ENCODE measurements at places on chromosomes 7 and 10.
A peak's percentile ranks its signal among the peaks of the same experiment; 100 is the strongest.

DNA sequence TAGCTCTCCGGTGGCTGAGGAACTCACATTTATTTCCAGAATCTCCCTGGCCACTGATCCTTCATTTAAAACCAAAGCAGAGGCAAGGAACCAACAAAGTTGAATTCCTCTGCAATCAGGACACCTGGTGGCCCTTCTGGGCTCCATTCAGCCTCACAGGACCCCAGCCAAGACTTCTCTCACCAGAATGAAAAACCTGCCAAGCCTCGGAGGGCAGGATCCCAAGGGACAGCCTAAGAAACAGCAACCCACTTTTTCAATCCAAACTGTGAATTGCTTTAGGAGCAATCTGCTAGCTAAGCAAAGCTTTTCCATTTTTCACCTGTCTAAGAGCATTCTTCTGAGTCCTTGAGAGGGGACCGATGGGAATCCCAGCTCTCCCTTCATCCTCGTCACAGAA is 34.6 kb downstream of the OAT start:
- DNase-seq, result no peak

- DNase-seq, result peak; percentile 86
Observed at GRCh38 chr7:832167-832967, at the start of gene SUN1. TSS of gene SUN1 (plus strand) at chr7:832476. CDS start at chr7:832525, 49 bp downstream.

DNA sequence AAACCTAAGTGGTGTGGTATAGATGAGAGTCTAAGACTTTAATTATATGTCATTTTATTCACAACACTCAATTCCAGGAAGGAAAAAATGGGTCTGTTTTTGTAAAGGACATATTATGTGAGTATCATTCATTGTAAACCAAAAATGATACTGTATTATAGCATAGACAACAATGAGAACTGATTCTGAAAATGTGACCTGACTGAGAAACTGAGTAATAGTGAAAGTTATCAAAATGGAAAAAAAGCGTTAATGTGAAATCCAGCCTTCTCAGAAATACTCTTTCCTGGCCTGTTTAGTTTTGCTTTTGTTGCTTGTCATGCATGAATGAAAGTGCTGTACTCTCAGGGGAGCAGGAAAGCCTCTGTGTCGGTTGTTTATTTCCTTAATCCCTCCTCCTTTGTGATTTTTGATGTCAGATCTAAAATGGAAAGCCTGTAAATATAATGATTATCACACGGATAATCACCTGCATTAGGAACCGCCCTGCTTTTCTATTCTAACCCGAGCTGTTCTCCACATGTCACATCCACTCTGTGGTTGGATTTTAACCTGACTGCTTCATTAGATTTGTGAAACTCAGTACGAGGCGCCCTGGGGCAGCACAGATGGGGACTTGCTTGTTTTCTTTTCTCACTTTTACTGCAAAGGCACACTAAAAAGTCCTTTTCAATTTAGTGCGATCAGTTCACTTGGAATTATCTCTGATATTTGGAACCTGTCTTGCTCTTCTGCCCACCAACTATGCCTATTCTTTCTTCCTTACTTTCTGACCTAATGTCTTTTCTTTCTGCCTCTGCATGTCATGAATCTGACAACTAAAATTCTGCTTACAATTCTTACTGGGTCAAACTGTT is 240.9 kb upstream of the KAT6B start:
- DNase-seq, result peak; percentile 21

- DNase-seq, result peak; percentile 17
Observed at GRCh38 chr10:121598263-121599249, at the start of gene FGFR2. TSS of gene FGFR2 (minus strand) at chr10:121598444. CDS start at chr10:121593817, 4,627 bp downstream.

DNA sequence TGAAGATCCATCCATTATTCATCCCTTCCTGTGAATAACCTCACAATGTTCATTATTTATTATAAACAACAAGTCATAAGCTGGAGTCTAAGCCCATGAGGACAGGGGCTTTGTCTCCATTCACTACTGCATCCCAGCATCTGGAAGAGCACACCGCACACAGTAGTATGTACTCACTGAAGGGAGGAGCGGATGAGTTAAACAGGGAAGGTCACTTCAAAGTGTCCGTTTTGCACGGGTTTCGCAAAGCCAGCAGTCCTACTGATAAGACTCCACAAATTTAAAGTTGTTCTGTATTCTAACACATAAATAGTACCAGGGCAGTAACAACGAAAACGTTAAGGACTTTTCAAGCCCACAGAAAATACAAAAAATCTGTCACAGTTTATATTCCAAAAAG is 167.9 kb downstream of the PARD3 start:
- no peak for DNase-seq

DNA sequence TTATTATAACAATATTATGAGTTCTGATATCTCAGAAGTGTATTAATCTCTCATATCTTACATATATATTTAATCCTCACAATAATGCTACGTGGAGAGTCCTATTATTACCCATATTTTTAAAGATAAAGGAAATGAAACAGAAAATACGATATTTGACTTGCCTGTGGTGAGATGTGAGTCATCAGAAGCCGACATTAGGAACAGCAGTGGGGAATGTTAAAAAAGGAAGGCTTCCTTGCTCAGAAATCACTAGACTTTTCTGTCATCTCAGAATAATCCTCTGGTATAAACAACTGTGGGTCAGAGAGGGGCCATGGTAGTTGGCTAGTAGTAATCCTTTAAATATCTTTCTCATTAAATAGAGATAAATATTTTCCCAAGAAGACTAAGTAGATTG is 402.3 kb upstream of the PCDH15 start:
- no peak for DNase-seq

DNA sequence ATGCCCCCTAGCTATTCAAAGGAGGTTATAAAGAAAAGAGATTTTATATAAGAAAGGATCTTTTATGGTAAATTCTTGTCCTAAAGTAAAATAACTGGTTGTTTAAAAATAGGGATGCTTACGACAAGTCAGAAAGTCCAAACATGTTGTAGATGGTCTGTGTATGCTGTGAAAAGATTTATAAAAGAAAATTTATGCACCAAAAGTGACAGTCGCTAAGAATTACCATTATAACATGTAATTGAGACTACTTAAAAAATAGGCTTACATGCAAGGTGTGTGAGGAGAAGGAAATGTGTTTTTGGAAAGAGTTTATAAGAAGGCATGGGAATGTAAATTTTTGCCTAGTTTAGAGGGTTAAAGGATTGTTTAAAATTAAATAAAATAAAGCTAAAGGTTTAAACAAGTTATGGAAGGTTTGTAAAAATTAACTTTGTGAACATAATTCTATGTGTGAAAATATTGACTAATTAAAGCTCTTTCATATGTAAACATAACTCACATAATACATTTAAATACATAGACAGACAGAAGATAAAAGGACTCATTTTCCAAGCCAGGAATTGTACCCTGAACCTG is 118.5 kb downstream of the LYZL1 start:
- peak; percentile 22 for DNase-seq

GRCh38 chr7:80362677-80363076 is 149.2 kb downstream of the GNAT3 start:
- peak; percentile 19 for DNase-seq

DNA sequence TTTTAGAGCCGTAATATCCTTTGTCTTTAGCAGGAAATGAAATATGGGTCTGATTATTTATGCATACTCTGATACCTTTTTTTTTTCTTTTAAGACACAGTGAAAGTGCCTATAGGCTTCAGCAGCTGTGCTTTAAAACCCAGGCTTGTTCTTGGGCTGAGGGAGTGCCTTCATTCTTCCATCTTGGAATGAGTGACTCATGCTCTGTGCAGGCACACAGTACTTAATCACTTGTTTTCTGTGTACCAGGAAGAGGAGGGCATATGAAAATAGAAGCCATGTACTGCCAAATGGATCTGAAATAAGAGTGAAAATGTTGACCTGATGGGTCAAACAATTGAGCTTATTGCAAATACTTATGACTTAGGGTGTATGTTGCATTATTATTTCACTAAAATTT is 12.0 kb downstream of the INPP5F start:
- peak; percentile 83 for DNase-seq

- DNase-seq, result peak; percentile 81
Observed at GRCh38 chr10:122098924-122099323, 110.0 kb downstream of the TACC2 start.

DNA sequence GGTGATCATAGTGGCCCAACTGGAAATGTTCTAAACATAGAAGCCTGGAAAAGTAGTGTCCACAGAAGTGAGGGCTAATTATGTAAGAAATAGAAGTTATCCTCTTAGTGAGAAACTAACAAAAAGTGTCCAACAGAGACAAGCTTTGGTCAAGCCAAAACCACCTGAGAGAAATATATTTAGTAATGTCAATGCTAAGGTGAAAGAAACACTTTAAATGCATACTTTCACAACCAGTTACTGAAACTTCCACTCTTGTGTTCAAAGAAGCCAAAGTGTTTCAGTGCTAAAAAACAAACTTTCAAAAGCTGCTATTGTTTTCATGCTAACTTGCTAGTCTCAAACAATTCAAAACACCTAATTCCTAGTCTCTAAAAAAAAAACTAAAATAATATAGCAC is 18.1 kb downstream of the RAB11FIP2 start:
- DNase-seq, result no peak

DNA sequence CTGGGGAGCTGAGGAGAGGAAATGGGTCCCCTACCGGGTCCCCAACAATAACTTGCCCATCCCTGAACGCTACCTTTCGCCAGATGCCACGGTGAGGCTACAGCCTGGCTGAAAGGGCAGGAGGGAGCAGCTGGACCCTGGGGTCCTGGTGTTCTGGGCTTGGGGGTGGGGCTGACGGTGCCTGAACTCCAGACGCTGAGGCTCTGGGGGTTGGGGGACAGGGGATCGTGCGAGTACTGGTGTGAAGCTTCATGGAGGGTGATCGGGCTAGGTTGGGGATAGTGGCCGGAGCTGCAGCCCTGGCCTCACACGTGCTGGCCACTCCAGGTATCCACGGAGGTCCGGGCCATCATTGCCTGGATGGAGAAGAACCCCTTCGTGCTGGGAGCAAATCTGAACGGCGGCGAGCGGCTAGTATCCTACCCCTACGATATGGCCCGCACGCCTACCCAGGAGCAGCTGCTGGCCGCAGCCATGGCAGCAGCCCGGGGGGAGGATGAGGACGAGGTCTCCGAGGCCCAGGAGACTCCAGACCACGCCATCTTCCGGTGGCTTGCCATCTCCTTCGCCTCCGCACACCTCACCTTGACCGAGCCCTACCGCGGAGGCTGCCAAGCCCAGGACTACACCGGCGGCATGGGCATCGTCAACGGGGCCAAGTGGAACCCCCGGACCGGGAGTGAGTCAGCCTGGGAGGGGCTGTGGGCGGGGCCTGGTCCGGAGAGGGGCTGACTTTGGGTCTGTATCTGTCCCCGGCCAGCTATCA is 8.3 kb downstream of the AEBP1 start:
- no peak for DNase-seq

DNA sequence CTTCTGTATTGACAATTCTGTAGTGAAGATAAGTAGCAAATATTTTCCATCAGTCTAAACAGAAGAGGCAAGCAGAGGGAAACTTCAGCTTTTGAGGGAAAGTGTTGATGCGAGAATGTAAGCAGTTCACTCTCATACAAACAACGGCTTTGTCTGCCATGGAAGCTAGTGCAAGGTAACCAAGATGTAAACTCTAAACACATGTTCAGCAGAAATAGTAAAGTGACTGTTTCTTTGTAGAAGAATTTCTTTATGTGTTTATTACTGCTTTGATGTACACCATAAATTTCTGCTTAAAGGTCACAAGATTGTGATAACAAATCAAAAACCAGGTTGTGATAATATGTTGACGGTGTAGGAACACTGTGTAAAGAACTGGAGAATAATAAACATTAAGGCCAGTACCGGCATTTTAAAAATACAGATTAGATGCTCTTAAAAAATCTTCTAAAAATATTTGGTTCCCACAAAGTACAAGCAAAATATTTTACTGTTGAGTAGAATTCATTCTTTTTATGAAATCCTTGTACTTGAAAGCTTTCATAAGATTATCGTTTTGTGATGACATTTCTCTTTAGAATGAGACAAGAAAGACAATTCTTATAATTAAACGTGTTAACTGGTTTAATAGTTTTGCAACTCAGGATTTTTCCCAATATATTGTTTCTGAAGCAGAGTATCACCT is 34.2 kb downstream of the SEMA3C start:
- peak; percentile 25 for DNase-seq

DNA sequence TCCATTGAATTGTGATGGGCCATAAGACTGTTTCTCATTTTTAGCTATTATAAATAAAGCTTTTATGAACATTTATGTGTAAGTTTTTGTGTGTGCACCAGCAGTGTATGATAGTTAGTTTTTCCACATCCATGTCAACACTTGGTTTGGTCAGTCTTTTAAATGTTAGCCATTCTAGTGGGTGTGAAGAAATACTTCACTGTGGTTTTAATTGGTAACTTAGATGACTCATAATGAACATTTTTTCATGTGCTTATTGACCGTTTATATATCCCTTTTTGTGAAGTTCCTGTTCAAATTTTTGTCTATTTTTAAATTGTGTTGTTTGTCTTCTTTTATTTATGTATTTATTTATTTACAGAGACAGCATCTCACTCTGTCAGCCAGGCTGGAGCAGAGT is 23.6 kb upstream of the PDK4 start:
- DNase-seq, result no peak

DNA sequence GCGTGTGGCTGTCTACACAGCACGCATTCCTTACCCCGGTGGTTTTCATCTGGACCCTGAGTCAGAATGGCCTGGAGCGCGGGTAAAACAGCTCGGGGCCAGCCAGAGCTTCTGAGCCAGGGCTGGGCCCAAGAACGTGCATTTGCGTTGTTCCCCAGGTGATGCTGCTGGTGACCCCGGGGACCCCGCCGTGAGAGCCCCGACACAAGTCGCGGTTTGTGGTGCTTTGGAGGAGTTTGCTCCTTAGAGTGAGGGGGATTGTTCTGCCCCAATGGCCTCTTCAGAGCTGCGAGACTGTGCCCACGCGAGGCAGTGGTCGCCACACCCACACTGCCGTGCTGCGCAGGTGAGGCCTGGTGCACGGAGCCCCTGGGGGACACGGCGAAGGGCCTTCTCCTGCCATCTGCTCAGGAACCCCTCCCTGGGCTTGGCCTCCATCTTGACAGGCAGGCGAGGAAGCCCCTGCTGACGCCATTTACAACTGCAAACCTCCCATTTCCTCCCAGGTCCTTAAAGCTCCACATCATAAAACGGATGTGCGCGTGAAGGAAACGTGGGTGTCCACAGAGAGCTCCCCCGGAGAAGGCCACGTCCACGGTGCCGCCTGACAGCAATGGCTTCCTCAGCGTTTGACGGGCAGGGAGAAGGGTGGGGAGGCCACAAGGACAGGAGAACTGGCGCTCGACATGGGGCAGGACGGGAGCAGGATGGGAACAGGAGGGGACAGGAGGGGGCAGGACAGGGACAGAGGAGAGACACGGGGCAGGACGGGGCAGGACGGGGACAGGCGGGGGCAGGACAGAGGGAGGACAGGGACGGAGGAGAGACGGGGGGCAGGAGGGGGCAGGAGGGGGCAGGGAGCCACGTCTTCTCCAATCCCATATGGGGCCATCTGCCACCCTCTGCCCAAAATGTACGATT is 477.2 kb downstream of the DNAJB6 start:
- no peak for DNase-seq

GRCh38 chr7:81492910-81493309 is 276.9 kb downstream of the HGF start:
- no peak for DNase-seq
